Heart right ventricle (tissue), 16 donors: ENCODE measurements at places on chromosomes 1 and 21. TPM values are rescaled to one million over a fixed set of nuclear protein-coding genes. Genes with fewer than 3 reads are reported as not detected.

- DNase-seq = no peak
Observed at GRCh38 chr1:4176841-4177240, 276.8 kb upstream of the C1orf174 start.

The CELA2B gene
- polyA plus RNA-seq = not detected

DNA sequence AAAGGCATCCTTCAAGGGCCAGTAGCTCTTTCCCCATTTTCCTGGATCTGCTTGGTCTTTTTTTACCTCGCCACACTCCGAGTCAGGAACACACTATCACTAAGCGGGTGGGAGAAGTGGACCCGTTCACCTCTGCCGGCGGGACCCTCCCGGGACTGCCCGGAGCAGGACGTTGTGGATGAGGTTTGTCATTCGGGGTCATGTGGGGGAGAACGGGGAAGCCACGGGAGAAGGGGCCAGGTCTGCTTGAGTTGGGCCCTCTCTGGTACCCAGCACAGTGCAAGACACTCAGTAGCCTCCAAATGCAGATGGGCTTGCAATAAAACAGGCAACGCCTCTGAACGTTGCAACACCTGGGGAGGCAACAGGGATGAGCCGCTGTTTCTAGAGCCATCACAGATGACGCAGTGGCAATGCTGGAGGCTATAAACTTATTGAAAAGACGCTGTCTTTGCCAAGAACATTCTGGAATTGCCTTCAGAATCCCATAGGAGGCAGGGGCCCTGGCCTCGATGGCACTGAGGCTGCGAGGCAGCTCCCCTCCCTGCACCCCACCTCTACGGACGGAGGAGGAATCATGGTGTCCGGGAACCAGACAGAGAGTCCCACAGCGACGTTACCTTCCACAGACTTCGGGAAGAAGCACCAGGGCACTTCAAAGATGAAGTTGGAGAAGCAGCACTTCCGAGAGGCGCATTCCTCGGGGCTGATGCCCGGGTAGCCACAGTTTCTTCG lies 3.8 kb downstream of the TFF2 start:
- no peak for DNase-seq

DNA sequence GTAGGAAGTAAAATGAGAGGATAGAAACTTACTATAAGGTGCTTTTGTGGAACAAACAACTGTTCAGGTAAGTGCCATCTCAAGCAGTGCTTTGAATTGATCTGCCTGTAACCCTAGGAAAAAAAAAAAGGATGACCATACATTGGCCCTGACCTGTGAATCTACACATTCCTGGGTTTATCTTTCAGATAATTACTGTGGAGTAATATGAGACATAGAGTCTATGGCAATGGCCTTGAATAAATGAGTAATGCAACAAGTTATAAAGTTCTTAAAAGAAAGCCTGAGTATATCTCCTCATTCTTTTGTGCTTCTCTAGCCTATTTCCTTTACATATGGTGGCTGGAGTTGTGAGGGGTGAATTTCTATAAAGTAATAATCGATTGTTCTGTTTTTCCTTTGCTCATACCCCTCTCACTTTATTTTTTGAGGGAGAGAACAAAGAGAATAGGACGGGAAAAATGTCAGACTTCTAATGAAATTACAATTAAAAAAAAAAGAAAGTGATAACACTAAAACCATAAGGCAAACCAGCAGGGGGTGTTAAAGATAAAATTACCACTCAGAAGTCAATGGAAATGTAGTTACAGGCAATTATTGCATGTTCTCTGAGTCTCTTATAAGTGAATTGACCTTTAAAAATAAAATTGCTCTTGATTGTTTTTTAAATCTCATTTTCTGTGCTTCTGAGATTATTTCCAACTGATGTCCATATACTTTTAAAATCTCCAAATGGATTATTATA lies 12.4 kb upstream of the ATP1A1 start:
- no peak for DNase-seq

DNA sequence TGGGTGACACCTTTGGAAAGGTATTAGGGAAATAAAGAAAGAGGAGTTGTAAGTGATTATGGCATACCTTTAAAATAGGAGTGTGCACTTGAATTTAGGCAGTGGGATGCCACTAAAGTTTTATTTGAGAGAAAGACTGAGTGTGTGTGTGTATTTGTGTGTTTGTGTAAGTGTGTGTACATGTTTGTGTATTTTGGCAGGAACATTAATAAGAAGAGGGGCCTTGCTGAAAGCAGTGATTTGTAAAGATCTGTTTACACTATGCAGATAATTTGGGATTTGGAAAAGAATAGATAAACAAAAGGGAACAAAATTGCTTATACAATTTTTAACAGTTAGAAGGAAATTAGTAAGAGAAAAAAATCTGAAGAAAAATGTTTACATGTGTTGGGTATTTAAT lies 120.8 kb downstream of the GPR52 start:
- no peak for DNase-seq

The ELF3 gene
- polyA plus RNA-seq = 0.51 TPM

- DNase-seq = no peak
Observed at GRCh38 chr1:232744847-232745246, 60.4 kb upstream of the MAP10 start.

DNA sequence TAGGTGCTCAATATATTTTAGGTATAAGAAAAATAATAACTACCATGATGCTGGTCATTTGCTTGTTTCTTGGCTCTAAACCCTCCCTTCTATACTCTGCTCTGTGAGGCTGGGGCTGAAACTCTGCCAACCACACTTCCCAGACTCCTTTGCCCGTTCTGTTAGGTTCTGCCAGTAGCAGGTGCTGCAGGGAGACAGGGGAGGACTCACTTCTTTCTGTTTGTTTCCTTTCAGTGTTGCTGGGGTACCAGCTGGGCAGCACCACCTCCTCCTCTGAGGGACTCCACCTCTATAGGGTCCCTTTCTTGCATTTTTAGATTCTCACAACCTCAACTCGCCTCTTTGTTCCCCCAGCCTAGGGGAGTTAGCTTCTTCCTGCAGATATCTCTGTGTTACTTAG lies 17.0 kb upstream of the SH2D2A start:
- DNase-seq = no peak

The RGS16 gene
- 2.5 TPM for polyA plus RNA-seq

DNA sequence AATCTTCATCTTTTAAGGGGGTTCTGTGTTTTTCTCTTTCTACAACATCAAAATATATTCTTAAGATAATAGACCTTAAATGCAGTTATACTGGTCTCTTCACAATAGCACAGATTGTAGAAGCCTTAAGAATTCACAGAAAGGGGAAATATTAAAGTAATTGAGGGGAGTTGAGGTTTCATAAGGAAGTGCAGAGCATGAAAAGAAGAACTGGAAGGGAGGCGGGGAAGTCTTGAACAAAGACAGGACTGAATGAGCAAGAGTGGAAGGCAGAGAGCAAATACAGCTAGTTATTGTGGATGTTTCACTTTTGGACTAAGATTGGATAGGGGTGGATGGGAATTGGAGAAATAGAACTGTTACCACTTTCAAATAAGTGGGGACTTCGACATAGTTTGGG lies 67.7 kb downstream of the PTGER3 start:
- DNase-seq = no peak
